Esophagus muscularis mucosa (tissue), 4 donors: ENCODE measurements at places on chromosomes 5 and 9. TPM values are rescaled to one million over a fixed set of nuclear protein-coding genes. Genes with fewer than 3 reads are reported as not detected.

Gene CAPSL
- not detected for total RNA-seq

Gene ENDOG
- 40.6 TPM for total RNA-seq

Gene WDR38
- 0.32 TPM for total RNA-seq

- no peak for DNase-seq
- no peaks in the 10 kb centered on the region for H3K27me3 ChIP-seq
- no peak overlapping the region for H3K27ac ChIP-seq
- no peaks in the 10 kb centered on the region for H3K4me1 ChIP-seq
Measured at GRCh38 chr5:51495672-51496071, 112.4 kb downstream of the ISL1 start.

DNA sequence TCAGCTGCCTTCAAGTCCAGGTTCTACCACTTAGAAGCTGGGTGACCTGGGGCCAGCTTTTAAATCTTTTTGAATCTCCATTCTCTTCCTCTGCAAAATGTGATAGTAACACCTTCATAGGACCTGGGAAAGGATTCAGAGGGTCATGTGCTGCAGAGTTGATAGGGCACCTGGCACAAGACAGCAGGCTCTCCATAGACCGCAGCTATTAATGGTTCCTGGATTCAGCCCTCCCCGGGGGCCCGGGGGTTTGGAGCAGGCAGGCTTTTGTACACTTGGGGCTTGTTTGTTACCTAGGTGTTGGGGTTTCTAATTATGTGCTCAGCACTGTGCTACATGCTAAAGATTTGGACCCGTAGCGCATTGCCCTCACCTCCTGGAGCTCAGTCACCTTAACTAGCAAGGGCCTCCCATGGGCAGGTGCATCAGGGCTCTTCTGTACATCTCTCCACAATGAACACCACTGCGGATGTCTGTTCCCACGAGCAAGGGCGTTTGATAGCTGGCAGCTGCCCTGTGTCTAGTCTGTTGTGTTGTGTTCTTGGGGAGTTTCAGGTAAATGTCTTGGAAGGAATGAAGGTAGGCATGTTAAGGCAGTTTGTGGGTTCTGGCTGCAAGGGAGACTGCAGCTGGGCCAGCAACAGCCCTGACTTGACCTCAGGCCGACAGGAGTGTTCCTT lies 12.1 kb downstream of the PRRC2B start:
- no peaks in the 10 kb centered on the region for H3K27me3 ChIP-seq
- no peak for DNase-seq
- H3K36me3 ChIP-seq, result no peaks in the 10 kb centered on the region
- H3K4me1 ChIP-seq, result peaks cover 100% of the 10 kb centered on the region
- H3K27ac ChIP-seq, result peak overlapping the region; percentile 80
- peak overlapping the region; percentile 40 for H3K4me3 ChIP-seq

DNA sequence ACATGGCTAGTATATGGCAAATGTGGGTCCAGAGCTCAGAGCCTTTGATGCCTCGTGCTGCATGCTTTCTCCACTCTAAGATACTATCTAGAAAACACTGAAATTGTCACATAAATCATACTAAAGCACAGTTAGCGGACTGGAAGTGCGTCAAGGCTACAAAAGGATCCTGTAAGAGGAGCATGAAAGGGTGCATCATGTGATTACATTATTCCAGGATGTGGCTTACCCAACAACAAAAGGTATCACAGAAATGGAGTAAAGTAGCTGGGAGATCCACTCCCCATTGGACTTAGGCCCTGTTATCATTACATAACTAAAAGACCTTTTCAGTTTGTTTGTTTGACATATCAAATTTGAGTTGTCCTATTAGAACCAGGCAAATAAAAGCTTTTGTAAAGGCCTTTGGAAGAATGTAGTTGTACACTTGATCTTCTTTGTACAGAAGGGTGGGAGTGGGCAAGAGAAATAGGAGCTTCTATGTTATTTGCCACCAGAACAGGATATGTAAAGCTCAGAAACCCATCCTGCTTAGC lies 6.9 kb downstream of the SLC31A1 start:
- peaks cover 7% of the 10 kb centered on the region for H3K4me1 ChIP-seq
- no peak overlapping the region for H3K27ac ChIP-seq
- H3K36me3 ChIP-seq, result peaks cover 5% of the 10 kb centered on the region
- no peaks in the 10 kb centered on the region for H3K27me3 ChIP-seq
- DNase-seq, result no peak
- no peak overlapping the region for H3K4me3 ChIP-seq

DNA sequence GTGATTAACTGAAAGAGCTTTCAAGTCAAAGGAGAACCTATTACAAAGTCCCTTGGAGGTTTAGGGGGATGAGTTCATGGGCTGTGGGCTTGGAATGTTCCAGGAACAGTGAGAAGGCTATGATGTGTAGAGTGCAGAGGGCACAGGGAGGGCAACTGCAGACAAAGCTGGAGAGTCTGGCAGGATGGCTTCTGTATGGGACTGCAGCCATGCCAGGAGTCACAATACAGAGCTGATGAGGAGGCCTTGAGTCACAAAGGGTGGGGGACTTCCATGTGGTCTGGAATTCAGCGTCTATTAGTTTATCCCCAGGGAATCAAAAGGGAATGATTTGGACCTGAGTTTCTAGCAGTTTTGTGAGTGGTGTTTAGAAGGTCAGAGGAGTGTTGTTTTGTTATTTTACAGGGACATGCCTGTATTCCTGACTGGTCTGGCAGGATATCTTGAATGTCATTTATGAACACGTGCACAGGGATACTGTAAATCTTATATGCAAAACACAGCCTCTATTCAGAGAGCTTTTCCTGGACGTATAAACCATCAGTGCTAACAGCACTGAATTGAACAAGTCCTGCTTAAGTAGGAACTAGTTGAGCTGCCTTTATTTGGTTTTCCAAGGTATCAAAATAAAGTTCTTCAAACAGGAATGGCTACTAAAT lies 14.3 kb upstream of the TEK start:
- H3K27ac ChIP-seq, result no peak overlapping the region
- H3K4me3 ChIP-seq, result no peak overlapping the region
- no peaks in the 10 kb centered on the region for H3K27me3 ChIP-seq
- H3K36me3 ChIP-seq, result no peaks in the 10 kb centered on the region
- H3K4me1 ChIP-seq, result no peaks in the 10 kb centered on the region
- no peak for DNase-seq

DNA sequence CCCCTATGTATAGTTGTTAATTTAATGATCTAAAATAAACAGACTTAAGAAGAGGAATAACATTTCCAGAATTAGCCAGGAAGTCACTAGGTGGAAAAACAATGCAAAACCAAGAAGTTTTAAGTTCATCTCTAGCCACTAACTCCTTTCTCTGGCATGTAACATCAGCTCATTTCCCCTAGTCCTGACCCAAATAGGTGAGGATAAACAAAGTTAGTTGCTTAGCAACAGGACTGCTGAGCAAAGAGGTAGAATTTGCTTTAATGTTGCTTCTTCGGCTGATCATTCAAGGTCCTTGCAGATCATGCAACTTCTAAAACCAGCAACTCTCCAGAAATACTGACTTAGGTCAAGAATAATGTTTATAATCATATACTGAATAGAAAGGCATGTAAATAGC lies 675.8 kb downstream of the CETN3 start:
- H3K27me3 ChIP-seq, result no peaks in the 10 kb centered on the region
- H3K4me1 ChIP-seq, result peaks cover 12% of the 10 kb centered on the region
- H3K36me3 ChIP-seq, result no peaks in the 10 kb centered on the region
- H3K27ac ChIP-seq, result no peak overlapping the region
- no peak for DNase-seq

GRCh38 chr9:132006677-132007370 lies 72.8 kb downstream of the MED27 start:
- DNase-seq, result no peak
- no peak overlapping the region for H3K4me3 ChIP-seq
- no peak overlapping the region for H3K27ac ChIP-seq
- H3K27me3 ChIP-seq, result no peaks in the 10 kb centered on the region
- H3K36me3 ChIP-seq, result no peaks in the 10 kb centered on the region

DNA sequence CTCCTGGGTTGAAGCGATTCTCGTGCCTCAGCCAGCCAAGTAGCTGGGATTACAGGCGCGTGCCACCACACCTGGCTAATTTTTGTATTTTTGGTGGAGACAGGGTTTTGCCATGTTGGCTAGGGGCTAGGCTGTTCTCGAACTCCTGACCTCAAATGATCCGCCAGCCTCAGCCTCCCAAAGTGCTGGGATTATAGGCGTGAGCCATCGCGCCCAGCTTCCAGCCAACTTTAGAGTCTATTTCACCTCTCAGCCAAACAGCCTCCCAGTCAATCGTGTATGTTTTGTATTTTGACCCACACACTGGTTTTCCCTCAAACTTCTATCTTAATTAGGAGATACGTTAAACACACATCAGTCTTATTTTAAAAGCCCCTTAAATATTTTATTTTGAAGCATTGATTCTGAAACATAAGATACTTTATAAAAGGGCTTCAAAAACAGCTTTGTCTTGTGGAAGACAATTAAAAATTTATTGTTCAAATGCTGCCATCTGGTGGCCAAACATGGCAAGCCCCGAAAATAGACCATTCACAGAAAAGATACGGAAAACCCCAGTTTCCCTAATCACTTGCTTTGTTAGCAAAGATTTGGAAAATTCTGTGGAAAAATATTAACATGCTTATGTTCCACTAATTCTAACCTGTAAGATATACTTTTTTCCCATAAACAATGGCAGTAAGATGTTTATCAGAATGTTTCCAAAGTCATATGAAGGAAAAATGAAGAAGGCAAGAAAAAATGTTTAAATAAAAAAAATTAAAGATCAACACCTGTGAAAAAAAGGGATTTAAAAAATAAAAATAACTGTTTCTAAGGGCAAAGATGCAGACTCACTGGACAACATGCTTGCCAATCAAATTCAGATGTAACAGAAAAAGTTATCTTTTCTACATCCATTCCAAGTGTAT lies 33.1 kb downstream of the APTX start:
- peaks cover 7% of the 10 kb centered on the region for H3K36me3 ChIP-seq
- no peak overlapping the region for H3K27ac ChIP-seq
- H3K4me1 ChIP-seq, result no peaks in the 10 kb centered on the region

DNA sequence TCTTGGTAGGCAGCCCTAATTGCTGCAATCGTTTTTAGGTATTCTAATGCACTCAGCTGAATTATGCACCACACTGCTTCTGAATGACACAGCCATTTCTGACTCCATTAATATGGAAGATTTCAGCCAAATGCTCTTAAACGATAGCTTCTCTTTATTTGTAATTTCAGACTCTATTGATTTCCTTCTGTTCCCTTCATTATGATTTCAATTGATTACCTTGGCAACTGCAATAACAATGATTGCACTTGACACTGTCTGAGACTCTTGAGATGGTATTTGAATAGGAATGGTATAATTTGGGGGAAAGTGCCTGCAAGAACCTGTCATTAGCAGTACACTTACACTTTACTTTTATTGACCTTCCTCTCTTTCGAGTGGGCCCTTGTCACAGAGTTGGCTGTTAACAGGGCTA lies 296.1 kb upstream of the DMAC1 start:
- no peaks in the 10 kb centered on the region for H3K36me3 ChIP-seq
- no peaks in the 10 kb centered on the region for H3K4me1 ChIP-seq
- no peak overlapping the region for H3K27ac ChIP-seq
- H3K4me3 ChIP-seq, result no peak overlapping the region
- no peaks in the 10 kb centered on the region for H3K27me3 ChIP-seq
- no peak for DNase-seq

GRCh38 chr5:96134886-96135285 lies 173.2 kb upstream of the ELL2 start:
- H3K4me1 ChIP-seq, result no peaks in the 10 kb centered on the region
- no peak for DNase-seq
- H3K36me3 ChIP-seq, result no peaks in the 10 kb centered on the region
- H3K27me3 ChIP-seq, result no peaks in the 10 kb centered on the region
- no peak overlapping the region for H3K27ac ChIP-seq

DNA sequence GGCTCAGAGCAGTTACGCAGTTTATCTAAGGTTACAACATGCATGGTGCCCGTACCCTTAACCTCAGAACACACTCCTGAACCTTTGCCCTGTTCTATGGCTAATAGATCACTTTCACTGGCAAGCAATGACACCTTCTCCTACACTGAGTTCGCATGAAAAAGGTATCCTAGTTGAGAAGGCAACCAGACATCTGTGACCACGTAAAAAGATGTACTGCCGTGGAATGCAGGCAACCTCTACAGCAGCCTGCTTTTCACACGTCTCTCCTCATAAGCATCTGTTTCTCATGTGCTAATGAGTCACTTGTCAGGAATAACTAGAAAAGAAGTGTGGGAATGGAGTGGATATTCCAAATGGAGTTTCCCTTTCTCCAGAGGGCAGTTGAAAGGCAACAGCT lies 71.4 kb downstream of the FBXO38 start:
- no peaks in the 10 kb centered on the region for H3K27me3 ChIP-seq
- no peaks in the 10 kb centered on the region for H3K4me1 ChIP-seq
- no peak overlapping the region for H3K4me3 ChIP-seq

- H3K4me3 ChIP-seq, result peak overlapping the region; percentile 74
- H3K27me3 ChIP-seq, result no peaks in the 10 kb centered on the region
- no peaks in the 10 kb centered on the region for H3K36me3 ChIP-seq
- H3K4me1 ChIP-seq, result peaks cover 61% of the 10 kb centered on the region
- no peak for DNase-seq
Measured at GRCh38 chr9:95008151-95008771, 281.8 kb downstream of the AOPEP start.

DNA sequence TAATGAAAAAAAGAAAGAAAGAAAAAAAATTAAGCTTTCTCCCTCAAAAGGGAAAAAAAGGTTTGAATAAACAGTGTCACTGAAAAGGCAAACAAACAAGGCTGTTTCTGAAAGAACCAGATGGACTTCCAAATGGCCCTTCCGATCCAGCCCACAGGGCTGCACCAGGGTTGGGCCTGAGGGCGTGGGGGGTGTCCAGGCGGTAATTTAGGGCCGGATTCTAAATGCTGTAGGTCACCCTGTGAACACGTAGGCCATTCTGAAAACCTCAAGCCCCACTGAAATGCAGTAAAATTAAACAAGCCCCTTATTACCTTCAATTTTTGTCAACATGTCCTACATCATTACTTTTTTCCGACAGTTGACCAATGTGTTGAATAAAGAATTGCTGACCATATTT lies 132.1 kb downstream of the HSD17B3 start:
- H3K27me3 ChIP-seq, result no peaks in the 10 kb centered on the region
- H3K27ac ChIP-seq, result no peak overlapping the region
- no peak for DNase-seq
- no peak overlapping the region for H3K4me3 ChIP-seq
- no peaks in the 10 kb centered on the region for H3K4me1 ChIP-seq
- H3K36me3 ChIP-seq, result no peaks in the 10 kb centered on the region

GRCh38 chr5:167582886-167583285 lies 708.6 kb upstream of the WWC1 start:
- no peak for DNase-seq
- no peak overlapping the region for H3K4me3 ChIP-seq
- H3K4me1 ChIP-seq, result no peaks in the 10 kb centered on the region
- no peaks in the 10 kb centered on the region for H3K36me3 ChIP-seq
- no peak overlapping the region for H3K27ac ChIP-seq

DNA sequence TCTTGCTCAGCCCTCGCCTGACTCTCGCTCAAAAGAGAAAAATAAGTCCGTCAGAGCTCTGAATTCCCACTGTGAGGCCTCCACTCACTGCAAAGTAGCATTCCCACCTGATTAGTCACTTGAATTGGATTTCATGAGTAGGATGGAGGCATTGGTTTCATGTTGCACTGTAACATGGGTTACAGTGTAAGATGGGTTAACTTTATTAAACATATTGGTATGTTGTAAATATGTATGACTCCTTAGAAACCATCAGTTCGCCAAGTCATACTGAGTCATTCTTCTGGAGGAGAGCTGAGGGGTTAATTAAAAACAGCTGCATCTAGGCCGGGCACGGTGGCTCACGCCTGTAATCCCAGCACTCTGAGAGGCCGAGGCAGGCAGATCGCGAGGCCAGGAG lies 93.8 kb upstream of the BNC2 start:
- no peak for DNase-seq
- no peaks in the 10 kb centered on the region for H3K36me3 ChIP-seq
